ENCODE measurements at places on chromosomes 11 and 22.

GRCh38 chr11:104997288-104997687, 25.7 kb downstream of the CASP5 start:
- DNase-seq: no peak

DNA sequence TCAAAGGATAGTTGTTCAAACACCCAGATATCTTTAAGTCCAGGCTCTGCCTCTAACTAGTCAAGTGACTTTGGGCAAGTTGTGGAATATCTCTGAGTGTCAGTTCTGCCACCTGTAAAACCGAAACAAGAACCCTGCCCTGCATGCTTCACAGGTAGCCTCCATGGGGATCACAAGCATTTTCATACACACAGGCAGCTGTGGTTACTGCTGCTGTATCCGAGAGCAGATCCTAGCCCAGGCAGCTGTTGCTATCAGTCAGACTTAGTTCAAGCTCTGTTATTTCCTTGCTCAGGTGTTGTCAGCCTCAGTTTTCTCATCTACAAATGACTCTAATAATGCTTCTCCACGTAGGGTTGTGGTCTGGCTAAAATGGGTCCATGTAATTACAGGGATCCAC, 6.5 kb upstream of the RASD2 start:
- no peak for DNase-seq

DNA sequence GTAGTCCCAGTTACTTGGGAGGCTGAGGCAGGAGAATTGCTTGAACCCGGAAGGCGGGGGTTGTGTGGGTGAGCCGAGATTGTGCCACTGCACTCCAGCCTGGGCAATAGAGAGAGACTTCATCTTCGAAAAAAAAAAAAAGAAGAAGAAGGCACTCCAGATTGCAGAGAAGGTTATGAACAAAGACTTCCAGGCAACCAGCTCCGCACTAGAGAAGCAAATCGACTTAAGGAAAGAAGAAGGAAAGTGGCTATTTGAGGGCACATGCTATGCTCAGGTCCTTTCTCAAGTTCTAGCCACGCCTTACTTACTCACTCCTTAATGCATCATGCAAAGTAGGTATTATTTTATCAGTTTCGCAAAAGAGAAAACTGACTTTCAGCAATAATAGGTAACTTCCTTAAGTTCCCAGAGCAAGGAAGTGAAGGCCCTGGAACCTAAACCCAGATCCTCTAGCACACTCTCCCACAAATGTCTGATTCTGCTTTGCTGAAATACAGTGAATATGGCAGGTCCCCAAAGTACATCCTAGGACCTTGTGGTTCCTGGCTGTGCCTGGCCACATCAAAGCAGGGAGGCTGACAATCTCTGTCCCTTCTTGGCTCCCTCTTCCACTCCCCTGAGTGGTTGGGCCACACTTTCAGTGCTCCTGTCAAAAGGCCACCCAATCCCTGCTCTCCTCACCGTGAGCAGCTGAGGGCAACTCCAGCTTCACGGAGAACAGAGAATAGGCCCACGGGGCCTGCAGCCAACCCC, 14.2 kb downstream of the CD3E start:
- no peak for DNase-seq

DNA sequence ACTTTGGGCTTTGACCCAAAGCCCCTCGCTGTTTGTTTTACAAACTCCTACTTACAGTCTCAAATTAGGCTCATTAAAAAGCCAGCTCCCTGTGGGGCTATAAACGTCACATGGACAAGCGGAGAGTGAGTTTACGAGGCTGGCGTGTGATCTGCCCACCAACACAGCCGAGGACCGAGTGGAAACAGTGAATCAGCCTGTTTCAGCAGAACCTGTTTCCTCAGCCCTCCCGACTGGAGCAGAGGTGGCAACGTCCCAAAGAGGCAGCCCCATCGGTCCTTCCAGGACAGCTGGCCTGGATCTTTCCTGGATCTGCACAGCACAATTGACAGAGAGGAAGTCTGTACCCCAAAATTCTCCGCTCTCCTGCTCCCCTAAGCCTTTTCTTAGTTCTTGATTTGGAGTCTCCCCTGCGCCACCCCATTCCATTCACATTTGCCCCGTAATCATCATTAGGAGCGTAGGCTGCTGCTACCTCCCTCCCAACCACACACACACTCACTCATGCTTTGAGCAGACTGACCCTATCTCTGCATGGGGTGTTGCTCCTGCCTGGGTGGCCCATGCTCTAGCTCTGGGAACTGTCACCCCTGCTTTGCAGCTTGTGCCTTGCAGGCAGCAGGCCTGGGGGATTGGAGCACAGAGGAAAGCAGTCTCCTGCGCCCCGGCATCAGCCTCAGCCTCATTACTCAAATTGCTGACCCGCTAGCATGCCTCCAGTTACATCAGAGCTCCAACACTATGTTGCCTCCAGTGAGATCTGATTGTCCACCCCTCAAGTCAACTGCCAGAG, 117.8 kb downstream of the NAT10 start:
- DNase-seq: no peak

- DNase-seq: peak; percentile 63
Observed at GRCh38 chr22:21102659-21103267, 57.0 kb downstream of the LRRC74B start.

GRCh38 chr22:24271386-24271854, 789 bp downstream of the SPECC1L start:
- DNase-seq: no peak

DNA sequence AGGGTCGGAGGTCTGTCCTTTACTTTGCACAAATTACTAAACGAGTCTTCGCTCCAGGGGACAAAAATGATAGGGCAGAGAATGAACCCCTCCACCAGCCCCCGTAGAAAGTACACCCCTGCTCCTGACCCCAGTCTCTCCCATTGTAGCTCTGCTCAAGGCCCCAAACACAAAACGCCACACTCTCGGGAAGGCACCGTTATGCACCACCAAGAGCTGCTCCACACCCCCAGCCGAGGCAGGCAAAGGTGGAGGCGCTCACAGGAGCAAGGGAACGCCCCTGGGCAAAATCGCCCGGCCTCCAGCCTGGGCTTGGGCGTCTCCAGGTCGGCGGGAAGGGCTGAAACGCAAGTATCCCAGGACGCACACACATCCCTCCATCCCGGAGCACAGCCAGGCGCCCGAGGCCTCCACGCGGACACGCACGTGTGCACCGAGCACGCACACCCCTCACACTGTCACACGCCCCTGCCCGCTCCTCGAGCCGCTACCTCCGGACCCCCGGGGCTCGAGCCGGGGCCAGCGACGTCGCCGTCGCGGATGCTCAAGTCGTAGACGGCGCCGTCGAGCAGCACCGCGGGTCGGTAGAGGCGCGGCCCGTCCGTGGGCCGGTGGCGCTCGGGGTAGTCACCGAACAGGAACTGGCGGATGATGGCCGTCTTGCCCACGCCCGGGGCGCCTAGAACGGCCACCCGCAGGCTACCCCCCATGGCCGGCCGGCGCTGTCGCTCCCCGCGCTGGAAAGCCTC, 786 bp downstream of the RASL10A start:
- no peak for DNase-seq

- no peak for DNase-seq
Observed at GRCh38 chr11:45658292-45658991, 7.0 kb downstream of the CHST1 start.

GRCh38 chr11:70732023-70732880, 333.9 kb downstream of the CTTN start:
- DNase-seq: no peak

DNA sequence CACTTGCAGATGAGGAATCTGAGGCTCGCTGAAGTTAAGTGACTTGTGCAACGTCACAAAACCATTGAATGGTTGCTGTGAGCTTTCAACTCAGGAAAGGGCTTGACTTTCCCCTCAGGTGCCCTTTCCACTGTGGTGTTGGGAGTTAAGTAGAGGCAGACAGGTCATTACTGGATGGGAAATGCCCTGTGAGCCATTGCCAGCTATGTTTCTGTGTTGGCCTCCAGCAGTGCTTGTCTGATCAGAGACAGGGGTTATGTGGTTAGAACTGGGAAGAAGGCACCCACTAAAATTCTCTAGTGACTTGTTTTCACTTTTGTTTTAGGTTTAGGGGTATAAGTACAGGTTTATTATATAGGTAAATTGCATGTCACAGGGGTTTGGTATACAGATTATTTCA, 96.6 kb downstream of the FDX1 start:
- DNase-seq: peak; percentile 32

GRCh38 chr11:112524798-112525197, 264.1 kb upstream of the PLET1 start:
- no peak for DNase-seq

GRCh38 chr22:27795696-27796517, 5.6 kb downstream of the MN1 start:
- no peak for DNase-seq

GRCh38 chr11:67510023-67510345, 2.0 kb upstream of the CDK2AP2 start:
- DNase-seq: no peak

DNA sequence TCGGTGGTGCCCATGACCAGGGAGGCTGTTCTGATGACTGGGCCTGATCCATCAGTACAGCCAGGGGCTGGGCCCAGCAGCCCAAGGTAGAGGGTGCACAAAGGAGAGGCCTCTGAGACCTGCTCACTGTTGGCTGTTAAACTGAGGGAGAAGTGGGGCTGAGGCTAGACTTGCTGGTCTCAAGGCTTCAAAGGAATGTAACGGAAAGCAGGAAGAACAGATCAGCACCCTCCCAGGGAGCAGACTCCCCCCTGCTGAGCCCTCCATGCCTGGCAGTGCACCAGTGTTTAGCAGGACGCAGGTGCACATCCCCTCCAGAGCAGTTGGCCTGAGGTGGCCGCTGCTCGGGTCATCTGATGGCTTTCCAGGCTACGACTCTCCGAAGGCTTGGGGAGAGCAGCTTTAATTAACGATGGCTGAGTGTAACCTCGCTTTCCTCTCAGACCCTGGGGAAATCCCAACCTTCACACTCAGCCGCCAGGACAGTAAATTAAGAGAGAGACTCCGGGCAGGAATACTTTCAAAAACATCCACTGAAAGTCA, 255.7 kb upstream of the NARS2 start:
- no peak for DNase-seq

- DNase-seq: peak; percentile 70
Observed at GRCh38 chr11:126182787-126183445, 28.5 kb downstream of the RPUSD4 start.

DNA sequence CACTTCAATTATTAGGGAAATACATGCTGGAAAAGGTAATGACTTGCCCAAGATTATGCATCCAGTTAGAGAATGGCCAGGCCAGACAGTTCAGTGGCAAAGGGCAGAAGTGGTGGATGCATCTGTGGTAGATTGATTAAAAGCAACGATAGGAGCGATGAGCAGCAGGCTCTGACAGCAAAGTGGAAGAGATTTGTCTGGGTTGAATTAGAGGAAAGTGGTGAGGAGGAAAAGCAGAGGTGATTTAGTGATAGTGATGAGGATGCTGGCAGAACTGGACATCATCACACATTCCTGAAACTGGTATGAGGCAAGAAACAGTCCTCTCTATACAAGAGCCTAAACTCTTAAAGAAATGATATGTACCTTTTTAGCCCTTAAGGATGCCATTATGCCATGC, 12.5 kb downstream of the HSD17B12 start:
- no peak for DNase-seq

DNA sequence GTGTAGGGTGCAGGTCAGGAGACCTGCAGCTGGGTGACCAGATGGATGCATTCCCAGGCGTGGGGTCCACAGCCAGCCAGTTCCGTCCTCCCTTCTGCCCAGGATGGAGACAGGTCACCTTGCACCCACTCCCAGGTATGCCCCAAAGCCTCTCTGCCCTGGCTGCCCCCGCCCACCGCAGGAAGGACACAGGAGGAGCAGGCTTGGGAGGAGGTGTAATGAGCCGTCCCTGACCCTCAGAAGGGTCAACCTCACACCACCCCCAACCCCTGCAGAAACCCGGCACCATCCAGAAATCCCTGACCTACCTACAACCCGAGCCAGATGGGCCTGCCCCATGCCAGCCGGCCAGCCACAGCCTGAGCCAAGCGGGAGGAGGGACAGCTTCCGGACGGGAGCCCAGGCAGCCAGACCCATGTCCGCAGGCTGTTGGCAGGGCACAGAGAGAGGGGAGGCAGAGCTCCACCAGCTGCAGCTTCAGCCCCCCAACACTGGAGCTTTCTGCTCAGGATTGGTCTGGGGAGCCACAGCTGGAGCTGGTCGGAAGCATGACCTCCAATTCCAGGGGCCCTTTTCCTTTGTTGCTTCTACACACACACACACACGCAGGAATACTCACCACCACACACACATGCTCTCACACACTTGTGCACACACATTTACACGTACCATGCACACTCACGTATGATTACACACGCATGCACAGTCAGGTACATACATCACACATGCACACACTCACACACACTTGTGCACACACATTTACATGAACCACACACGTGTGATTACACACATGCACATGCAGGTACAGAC, 5.3 kb downstream of the IFITM10 start:
- DNase-seq: no peak

GRCh38 chr22:30078320-30079311, 1.6 kb upstream of the HORMAD2 start:
- DNase-seq: peak; percentile 80

DNA sequence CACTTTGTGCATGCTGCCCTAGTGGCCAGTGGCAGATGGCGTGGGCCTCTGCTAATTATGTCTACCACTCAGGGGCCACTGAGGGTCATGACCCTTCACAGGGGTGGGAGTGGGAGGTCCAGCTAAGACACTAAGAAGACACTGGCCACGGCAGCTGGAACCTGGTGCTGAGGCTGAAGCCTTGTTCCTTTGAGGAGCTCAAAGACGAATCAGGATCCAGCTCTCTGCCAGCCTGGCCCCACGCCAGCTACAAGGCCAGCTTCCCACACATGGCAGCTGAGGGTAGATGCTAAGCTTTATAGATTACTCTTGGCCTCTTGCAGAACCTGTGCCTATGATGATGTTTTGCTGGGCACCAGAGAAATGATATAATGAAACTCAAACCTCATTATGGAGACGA, 226.3 kb downstream of the DSCAML1 start:
- no peak for DNase-seq

GRCh38 chr11:118415739-118416068, 14.3 kb downstream of the ATP5MG start:
- no peak for DNase-seq

GRCh38 chr11:1707751-1708150, 10.8 kb downstream of the KRTAP5-6 start:
- no peak for DNase-seq

DNA sequence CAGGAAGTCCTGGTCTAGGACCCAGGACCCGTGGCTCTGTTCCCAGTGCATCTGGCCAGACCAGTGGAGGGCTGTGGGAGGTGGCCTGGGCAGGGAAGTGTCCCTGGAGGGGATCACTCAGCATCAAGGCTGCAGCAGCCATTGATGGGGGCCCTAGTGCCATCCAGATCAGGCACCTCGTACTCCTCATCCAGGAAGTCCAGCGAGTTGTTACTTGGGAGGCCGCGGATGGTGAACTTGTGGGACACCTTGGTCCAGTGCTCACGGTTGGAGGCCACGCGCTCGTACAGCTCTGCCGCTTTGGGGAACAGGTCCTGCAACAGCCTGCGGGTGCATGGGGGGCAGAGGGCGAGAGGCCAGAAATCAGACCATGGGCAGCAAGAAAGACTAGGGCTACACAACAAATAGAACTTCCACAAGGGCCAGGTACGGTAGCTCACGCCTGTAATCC, 96.9 kb downstream of the PDE2A start:
- no peak for DNase-seq

- DNase-seq: no peak
Observed at GRCh38 chr11:76355172-76355571, 25.8 kb downstream of the THAP12 start.

All from Jurkat, Clone E6-1 (cell line).